Stimulated activated naive CD4-positive, alpha-beta T cell (primary cell): ENCODE measurements at places on chromosomes 5 and 9.

GRCh38 chr9:88794100-88794499 is 197.2 kb upstream of the S1PR3 start:
- DNase-seq: no peak

- no peak for DNase-seq
These were observed 729.6 kb upstream of the WWC1 start for GRCh38 chr5:167561796-167562195.

GRCh38 chr9:16138561-16139491 is 586.0 kb downstream of the CCDC171 start:
- no peak for DNase-seq

- no peak for DNase-seq
These were observed 106.7 kb downstream of the SERINC5 start for GRCh38 chr5:80149161-80149609.

GRCh38 chr9:93343663-93344062 is 107.8 kb upstream of the FAM120A start:
- no peak for DNase-seq

GRCh38 chr5:170182491-170182890 is 50.3 kb upstream of the C5orf58 start:
- no peak for DNase-seq

- no peak for DNase-seq
These were observed 261.1 kb upstream of the IRX4 start for GRCh38 chr5:2143646-2144353.

DNA sequence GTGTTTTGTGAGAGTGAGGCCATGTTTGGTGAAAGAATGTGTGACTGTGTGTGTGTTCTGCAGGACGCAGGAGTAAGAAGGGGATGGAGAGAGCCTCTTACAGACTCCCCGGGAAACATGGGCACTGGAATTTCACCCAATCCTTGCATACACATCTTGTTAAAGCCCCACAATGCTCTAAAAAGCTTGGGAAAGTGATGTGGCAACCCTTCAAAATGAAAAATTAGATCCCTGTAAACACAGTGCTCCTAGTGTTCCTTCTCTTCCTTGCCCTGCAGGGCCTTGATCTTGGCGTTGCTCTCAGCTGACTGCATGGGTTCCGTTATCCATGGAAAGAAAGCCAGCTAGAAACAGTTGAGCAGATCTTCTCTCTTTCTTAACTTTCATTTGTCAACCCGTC is 701.7 kb downstream of the SEMA5A start:
- no peak for DNase-seq

GRCh38 chr5:151150471-151151262 is 6.9 kb downstream of the ANXA6 start:
- DNase-seq: peak; percentile 78

DNA sequence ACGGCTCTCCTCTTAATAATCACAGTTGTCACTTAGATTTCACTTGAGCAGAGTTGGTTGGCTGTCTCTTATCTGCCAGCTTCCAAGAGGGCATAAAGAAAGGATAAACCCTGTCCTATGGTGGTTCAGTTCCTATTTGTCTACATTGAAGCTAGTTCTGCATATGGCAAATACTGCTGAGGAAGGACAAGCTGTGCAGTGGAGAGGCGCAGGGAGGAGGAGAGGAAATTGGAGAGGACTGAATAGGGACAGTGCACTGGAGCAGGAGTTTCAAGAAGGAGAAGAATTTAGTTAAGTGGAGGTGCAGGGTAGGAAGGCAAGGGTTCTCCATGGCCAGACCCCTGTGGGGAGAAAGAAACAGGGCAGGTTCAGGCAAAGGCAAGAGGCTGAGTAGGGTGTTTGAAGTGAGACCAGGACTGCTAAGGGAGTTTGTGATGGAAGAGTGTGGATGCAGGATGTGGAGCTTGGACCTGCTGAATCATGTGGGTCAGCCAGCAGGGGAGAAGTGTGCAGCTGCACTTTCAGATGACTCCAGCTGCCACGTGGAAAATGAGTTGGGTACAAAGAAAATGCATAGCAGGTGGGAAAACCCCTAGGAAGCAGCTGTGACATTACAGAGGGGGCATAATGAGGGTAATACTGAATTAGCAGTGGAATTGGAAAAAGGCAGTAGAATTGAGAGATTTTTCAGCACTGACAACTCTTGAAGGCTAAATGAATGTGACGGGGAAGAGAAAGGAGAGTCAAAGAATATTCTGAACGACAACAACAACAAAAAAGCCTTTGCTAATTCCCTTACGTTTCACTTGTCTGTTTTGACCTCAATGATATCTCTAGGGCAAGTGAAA is 66.8 kb downstream of the MAMDC2 start:
- DNase-seq: no peak

DNA sequence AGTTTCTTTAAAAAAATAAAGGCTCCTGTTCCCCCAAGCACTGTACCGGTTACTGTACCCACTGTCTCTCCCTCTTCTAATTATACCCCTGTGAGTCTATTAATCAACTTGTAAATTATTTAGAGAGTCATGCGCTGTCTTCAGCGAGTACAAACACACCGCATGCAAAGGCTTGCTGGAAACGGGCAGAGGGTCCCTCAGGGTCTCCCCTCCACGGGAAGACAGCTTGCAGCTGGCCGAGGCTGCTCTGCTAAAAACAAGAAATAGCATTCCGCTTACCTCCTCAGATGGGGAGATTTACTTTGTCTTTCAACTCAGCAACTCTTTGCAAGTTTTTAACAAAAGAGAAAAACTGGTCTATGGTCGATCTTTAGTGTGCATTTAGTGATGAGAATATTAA is 71.8 kb downstream of the AK8 start:
- DNase-seq: no peak

GRCh38 chr9:13832446-13832845 is 481.5 kb downstream of the NFIB start:
- DNase-seq: no peak

- no peak for DNase-seq
These were observed 149.0 kb upstream of the GRAMD2B start for GRCh38 chr5:126274076-126274762.
